GM12878 (cell line): ENCODE measurements at places on chromosomes 6 and 20.

DNA sequence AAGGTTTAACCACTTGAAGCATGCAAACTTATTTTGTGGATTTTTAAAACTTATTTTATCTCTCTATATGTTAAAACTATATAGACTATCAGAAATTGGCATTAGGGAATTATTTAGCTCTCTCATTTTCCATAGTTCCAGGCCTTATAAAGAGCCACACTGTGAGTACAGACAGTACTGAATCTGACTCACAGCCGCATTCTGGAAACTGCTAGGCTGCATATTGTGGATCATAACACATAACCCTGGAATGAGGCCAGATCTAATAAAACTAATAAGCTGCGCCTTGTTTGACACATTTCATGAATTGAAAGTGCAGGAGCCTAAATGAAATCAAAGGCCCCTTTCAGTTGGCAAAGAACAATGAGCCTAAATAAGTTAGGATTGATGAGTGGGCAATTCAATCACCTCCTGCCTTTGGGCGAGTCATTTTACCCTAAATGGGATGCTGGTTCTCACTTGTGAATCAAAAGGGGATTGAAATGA, 308.4 kb downstream of the PACRG start:
- DNase-seq: no peak

- DNase-seq: no peak
Observed at GRCh38 chr6:121944354-121944753, 455.1 kb upstream of the HSF2 start.

DNA sequence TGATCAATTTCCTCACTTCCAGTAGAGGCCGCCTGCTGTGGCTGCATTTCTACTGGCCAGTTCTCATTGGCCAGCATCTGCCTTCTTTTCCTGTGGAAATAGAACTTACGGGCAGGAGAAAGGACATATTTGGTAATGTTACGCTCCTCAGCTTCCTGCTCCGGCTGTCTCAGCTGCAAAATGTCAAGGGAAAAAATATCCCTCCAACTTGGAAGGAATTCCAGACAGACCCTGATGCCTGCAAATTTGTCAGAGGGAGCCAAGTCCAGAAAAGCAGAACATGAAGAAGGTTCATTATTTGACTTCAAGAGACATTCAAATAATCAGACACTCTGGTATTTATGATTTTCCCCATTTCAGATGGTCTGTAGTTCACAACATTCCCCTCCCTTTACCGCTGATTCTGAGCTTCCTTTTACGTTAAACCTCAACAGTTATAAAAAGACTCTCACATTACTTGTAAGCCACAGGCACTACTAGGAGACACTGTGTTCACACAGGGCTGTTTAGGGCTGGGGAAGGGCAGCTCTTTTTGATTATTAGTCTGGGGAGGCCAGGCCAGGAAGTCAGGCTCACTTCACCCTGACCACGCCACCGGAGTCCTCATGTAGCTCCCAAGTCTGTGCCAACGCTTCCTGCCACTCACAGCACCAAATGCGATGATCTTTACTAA, 179.6 kb upstream of the CCN2 start:
- DNase-seq: no peak

DNA sequence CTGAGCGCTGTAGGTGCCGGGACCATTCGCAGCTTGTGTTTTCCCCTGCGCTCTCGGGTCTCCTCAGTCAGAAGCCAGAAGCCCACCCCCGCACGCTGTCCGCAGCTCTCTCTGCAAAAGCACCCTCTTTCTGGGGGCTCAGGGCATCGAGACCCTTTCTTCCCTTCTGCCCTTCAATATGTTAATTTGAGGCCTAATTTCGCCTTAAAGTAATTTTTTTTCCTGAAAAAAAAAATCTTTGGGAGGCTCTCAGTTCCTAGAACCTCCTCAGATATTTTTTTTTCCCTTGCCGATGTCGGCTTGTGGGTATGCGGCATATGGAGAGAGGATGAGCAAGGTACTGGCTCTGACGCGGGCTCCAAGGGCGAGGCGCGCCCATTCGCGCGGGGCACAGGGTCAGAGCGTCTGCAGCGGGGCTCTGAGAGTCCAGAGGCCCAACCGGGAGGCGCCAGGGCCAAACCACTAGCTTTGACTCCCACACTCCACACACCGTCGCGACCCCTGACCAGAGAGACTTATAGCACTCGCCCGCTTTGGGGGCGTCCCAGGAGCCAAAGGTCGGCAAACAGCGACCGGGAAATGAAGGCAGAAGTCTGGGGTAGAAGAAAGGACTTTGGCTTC, 893 bp downstream of the PRDM13 start:
- DNase-seq: no peak

DNA sequence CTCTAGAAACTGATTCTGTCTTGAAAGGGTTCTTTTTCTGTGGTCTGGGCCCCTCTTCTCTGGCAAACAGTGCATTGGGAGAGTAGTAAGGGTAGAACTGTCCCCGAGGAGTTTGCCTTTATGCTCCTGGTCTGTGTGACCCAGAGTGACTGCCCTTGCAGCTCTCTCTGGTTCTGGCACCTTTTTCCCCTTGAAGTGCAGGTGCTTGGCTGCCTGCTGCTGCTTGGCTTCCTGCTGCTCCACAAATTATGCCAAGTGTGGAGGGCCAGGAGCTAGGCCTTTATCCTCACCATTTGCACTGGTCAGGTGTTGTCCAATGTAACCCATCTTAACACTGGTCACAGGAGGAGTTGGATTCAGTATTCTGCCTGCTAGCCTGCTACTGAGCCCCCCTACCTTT, 11.2 kb downstream of the KIZ start:
- DNase-seq: no peak

DNA sequence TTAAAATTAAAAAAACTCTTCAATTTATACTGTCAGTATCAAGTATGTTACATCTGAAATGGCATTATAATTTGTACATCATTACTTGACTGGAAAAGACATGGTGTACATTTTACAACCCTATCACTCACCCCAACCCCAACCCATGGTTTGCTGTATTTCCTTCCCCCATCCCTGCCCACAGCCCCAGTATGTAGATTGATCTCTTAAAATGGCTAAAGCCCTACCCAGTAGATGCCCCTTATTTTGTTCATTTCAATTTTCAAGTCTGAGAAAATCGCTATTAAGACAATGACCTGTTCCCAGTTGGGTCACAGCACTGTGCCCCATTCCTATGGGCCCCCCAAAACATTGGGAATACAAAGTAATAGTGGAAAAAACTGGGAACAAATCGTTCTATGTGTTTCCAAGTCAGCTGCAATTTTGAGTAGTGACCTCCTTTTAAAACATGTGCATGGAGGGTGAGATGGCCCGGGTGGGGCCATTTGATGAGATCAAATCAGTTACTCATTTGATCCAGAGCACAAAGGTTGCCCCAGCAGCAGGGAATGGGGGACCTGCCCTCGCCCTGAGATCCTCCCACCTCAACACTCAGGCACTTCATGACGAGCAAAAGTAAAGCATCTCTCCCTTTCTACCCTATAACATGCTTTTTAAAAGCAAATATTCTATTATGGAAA, 13.3 kb downstream of the EZR start:
- DNase-seq: no peak

GRCh38 chr6:109722011-109722410, 30.9 kb downstream of the FIG4 start:
- DNase-seq: no peak

GRCh38 chr6:134995536-134995935, 45.6 kb upstream of the ALDH8A1 start:
- no peak for DNase-seq

GRCh38 chr20:37984018-37984785, 49.1 kb downstream of the TTI1 start:
- DNase-seq: no peak

GRCh38 chr6:106519460-106520394, 109.6 kb downstream of the RTN4IP1 start:
- peak; percentile 89 for DNase-seq

GRCh38 chr20:4252005-4252404, 236.6 kb upstream of the RNF24 start:
- DNase-seq: no peak
